ENCODE measurements at places on chromosomes 7 and 10. TPM values are rescaled to one million over a fixed set of nuclear protein-coding genes. Genes with fewer than 3 reads are reported as not detected.
A peak's percentile ranks its signal among the peaks of the same experiment; 100 is the strongest.

- DNase-seq = no peak
Measured at GRCh38 chr10:66999762-67000545, 74.1 kb downstream of the LRRTM3 start.

DNA sequence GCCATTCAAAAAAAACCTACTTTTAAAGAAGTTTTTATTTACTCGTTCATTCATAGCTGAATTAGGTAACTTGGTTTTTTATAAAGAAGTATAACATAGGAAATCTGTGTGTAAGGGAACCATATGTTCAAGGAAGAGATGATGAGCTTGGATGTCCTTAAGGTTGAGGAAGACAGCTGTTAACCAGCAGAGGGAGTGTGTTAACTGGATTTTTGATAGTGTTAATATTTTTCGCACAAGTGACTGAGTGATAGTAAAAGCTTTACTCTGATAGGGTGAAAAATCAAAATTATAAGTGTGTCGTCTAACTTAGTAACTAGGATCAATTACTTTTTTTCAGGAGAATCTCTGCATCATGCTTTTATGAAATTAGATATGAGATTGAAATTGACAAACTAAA is 134.7 kb downstream of the ARL5B start:
- DNase-seq = peak; percentile 22

DNA sequence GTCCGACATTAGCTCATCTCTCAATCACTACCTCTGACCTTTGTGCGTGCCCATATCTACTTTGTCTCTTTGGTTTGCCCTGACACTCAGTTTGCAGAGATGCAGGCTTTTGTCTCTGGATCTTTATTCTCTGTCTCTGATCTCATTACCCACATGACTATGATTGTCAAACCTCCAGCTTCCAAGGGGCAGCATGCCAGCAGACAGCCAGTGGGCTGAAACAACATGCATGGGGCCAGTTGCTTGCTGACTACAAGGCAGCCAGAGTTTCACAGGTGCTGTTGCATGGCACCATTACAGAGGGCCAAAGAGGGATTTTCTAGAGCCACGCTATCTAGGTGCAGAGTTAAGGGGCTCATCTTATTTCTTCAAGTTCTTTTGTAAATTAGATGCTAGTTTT is 146.2 kb downstream of the SPAG6 start:
- DNase-seq = no peak

DNA sequence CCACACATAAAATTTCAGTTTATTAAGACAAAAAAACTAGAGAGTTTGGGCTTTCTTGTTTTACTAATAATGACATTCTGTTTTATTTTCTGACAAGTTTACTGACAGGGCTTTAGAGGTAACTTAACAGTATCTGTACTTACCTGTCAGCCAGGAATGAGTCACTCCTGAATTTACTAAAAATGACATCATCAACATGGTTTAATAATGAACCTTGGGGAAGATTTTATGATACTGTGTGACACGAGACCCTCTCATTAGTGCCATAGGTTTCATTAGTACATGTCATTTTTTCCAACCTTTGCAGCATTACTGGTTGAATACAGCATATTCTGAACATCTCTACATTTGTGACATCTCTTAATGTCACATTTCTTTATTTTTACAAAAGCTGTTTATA is 131.1 kb downstream of the KCND2 start:
- DNase-seq = no peak

GRCh38 chr10:64760371-64760770 is 1239.2 kb downstream of the REEP3 start:
- DNase-seq = no peak

DNA sequence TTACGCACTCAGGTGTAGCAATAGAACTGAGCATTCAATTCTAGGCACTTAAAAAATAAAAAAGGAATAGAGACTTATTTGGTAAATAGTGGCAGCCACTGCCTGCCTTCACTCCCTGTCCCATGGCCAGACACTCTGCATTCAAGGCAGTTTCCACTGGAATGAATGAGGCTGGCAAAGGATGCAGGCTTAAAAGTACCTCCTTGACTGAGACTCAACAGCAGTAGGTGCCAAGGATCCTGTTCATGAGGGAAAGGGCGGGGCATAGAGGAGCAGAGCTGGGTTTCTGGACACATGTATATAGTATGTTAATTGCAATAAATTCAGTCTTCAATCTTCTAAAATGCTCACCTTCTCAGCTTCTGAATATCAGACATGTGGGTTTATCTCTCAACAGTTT is 242.6 kb downstream of the PHF14 start:
- no peak for DNase-seq

GRCh38 chr10:69179089-69179742 is 818 bp upstream of the SUPV3L1 start:
- no peak for DNase-seq

GRCh38 chr10:85608706-85609105 is 757.9 kb downstream of the GRID1 start:
- no peak for DNase-seq

DNA sequence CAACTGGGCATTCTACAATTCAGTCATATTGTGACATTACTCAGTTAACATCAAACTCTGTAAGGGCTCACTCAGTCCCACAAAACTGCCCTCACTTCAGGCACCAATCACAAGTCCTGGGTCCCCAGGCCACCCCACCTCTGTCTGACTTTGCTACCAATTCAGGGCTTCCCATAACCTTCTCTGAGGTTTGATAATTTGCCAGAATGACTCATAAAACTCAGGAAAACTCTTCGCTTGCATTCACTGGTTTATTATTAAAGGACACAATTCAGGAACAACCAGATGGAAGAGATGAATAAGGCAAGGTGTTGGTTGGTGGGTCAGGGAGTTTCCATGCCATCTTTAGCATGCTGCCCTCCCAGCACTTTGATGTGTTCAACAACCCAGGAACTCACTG is 41.3 kb downstream of the AVL9 start:
- DNase-seq = no peak

DNA sequence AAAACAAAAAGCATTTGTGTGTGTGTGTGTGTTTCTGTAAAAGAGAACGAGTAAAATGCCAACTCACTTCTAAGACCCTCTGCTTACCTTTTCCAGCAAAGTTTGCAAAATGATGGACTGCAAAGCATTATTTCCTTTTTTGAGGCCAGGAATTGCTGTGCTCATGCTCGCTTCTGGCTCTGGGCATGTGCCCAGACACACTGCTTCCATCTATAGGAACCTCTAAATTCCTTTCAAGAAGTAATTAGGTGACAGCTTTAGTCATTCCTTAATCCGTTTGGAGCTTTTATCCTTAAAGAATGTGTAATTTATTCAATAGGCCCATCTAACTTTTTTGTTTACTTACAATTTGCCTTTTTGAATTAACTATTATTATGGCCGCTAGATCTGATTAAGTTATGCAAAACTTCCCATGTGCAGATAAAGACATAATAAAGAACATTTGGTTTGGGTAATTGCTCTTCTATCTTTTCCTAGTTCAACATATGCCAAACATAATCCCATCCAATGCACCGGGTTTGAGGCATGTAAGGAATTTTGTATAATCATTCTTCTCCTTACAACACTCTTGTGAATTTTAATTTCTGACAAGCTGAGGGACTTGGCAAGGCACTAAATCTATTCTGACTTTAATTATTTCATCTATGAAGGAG is 34.7 kb downstream of the A1CF start:
- no peak for DNase-seq

- no peak for DNase-seq
Measured at GRCh38 chr7:2956526-2957368, 86.9 kb downstream of the CARD11 start.

GRCh38 chr7:157438121-157439025 is 101.6 kb downstream of the DNAJB6 start:
- DNase-seq = no peak

DNA sequence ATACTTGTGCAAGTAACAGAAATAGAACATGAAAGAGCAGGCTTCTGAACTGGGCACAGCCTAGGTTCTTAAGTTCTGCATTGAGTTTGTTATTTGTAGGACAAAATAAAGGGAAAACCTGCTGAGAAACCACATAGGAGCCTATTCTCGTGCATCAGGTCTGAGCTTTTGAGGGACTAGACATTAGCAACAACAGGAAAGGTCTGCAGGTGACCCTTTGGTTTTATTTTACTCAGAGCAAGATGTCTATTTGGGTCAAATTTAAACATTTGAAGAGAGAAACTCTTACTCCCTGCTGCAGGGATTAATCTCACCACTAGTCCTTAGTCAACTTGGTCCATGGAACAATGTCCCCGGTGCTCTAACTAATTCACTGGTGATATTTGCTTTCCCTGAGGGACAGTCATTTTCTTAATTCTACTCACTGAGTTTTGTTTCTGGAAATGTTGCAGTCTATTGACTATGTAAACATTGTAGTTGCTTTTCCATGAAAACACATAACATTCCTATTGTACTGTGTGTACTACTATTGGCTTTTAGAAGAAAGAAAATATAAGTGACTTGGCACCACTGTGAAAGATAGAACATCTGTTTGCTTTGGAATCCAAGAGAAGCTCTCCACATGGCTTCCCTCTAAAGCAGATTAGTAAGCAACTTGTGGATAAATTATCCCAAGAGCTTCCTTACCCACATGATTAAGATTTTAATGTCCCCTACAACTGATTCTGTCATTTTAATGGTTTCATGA is 108.2 kb downstream of the CHRM2 start:
- DNase-seq = peak; percentile 10

DNA sequence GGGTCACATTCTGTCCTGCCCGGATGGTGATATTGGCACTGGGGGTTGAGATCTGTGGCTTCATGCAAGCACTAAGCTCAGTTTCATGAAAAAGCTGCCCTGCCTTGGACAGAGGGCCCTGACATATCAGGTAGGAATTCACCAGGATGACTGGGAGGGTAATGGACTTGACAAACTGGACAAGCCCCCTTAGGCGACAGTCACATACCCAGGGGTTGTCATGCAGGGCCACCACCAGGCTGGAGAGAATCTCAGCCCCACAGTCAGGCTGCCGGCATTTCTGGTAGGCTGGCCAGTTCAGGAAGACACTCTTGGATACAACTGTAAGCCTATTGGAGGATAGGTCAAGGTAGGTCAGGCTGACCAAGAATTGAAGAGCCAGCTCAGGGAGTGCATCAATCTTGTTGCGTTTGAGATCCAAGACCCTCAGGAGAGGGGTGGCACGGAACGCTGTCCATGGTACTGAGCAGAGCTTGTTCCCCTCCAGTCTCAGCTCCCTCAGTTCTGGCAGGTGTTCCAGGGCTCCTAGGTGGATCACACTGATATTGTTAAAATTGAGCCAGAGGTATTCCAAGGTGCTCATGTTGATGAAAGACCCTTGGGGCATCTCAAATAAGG is 824 bp downstream of the LRIT2 start:
- DNase-seq = peak; percentile 33

GRCh38 chr10:88347597-88348304 is 235.4 kb downstream of the RNLS start:
- no peak for DNase-seq

GRCh38 chr10:97573021-97573420 is 442 bp downstream of the ANKRD2 start:
- no peak for DNase-seq

- DNase-seq = peak; percentile 89
Measured at GRCh38 chr7:22082886-22083703, 137.4 kb upstream of the CDCA7L start.

- no peak for DNase-seq
Measured at GRCh38 chr10:120940299-120940900, 89.2 kb downstream of the WDR11 start.

- DNase-seq = no peak
Measured at GRCh38 chr10:124286621-124287020, 132.1 kb downstream of the OAT start.

DNA sequence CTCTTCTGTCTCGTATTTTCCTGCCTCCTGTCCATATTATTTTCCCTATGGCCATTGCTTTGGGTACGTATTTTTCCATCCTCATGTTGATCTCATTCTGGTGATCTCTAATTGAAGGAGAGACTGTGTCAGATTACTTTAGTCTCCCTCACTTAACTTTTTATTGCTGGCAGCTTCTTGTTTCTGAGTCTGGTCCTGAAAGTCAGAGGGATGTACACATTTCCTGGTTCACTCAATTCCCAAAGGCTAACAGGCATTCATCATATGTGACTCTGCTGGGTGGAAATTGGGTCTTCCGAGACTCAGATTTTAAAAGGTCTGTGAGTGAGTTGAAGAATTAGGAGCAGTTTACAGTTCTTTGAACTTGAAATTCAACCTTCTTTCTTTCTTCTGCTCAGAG is 10.9 kb downstream of the UMAD1 start:
- DNase-seq = no peak

- peak; percentile 38 for DNase-seq
Measured at GRCh38 chr7:153858355-153858754, 193.8 kb upstream of the DPP6 start.

GRCh38 chr10:49272251-49273081 is 26.5 kb upstream of the C10orf71 start:
- DNase-seq = no peak

GRCh38 chr7:2553831-2554581 is 1.3 kb downstream of the BRAT1 start:
- no peak for DNase-seq

DNA sequence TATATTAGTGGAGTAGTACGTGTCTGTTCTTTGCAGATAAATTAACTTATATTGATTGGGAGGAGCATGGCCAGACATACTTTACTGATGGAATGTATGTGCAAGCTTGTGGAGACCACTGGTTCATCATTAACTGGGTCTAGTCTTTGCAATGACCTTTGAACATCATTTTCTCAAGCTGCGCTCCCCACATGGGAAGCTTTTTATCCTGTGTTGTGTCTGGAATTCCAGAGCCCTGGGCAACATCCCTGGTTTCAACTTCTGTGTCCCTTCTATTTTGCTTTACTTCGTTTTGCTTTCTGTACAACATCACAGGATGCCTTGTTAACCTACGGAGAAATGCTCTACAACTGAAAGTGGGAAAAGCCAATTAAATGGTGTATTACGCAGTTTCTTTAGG is 38.3 kb downstream of the MACROH2A2 start:
- peak; percentile 20 for DNase-seq

The SPDYE5 gene
- polyA plus RNA-seq = 1.4 TPM

The AMPH gene
- 16.4 TPM for polyA plus RNA-seq

The PKD1L1 gene
- polyA plus RNA-seq = 0.50 TPM

The SH2D4B gene
- polyA plus RNA-seq = 0.18 TPM

The RSPH10B gene
- 0.71 TPM for polyA plus RNA-seq

The STEAP2 gene
- polyA plus RNA-seq = 11.3 TPM

The LOXL4 gene
- polyA plus RNA-seq = 4.0 TPM

The GNAT3 gene
- not detected for polyA plus RNA-seq

The ABCB4 gene
- polyA plus RNA-seq = 2.7 TPM

The LRRD1 gene
- polyA plus RNA-seq = 0.31 TPM

The EGFR gene
- 32.0 TPM for polyA plus RNA-seq

Data from renal pelvis (tissue), 12 donors.